ENCODE measurements at places on chromosomes 5 and 9.
A peak's percentile ranks its signal among the peaks of the same experiment; 100 is the strongest.

- DNase-seq = no peak
These were observed 56.9 kb upstream of the SIMC1 start for GRCh38 chr5:176181271-176181855.

- DNase-seq = no peak
These were observed 6.0 kb downstream of the LHX6 start for GRCh38 chr9:122222791-122223190.

GRCh38 chr5:178403956-178404600 lies 171.5 kb upstream of the PHYKPL start:
- no peak for DNase-seq

DNA sequence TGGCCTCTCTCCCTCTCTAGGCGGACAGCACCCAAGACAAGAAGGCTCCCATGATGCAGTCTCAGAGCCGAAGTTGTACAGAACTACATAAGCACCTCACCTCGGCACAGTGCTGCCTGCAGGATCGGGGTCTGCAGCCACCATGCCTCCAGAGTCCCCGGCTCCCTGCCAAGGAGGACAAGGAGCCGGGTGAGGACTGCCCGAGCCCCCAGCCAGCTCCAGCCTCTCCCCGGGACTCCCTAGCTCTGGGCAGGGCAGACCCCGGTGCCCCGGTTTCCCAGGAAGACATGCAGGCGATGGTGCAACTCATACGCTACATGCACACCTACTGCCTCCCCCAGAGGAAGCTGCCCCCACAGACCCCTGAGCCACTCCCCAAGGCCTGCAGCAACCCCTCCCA lies 102.5 kb downstream of the PPARGC1B start:
- no peak for DNase-seq

DNA sequence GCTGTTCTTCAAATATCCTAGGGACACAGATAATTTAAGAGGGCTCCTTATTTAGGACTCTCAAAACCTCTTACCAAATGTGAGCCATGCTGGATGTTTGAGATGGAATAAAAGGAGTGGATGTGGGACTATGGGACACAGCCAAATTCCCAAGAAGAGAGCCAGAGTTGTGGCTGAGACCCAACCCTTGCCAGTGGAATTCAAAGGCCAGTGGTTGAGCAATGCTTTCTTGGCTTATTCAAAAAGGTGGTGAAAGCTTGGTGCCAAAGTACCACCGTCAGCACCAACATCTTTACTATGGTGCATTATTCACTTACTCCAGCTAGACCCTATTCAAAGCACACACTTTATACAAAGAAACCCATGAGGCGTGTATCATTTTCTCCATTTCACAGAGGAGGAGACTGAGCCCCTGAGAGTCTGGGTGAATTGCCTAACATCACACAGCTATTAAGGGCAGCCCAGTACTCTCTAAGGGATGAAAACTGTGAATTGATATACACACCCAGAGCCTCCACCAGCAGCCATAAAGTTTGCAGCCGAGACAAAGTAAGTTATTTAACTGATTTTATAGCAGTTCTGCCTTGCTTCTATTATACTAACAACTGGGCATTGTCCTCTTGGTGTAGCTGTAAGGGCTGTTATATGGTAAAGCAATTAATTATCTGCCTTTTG lies 391.7 kb downstream of the ACTL7B start:
- DNase-seq = no peak

GRCh38 chr9:137461316-137461662 lies 2.2 kb upstream of the NSMF start:
- DNase-seq = no peak

DNA sequence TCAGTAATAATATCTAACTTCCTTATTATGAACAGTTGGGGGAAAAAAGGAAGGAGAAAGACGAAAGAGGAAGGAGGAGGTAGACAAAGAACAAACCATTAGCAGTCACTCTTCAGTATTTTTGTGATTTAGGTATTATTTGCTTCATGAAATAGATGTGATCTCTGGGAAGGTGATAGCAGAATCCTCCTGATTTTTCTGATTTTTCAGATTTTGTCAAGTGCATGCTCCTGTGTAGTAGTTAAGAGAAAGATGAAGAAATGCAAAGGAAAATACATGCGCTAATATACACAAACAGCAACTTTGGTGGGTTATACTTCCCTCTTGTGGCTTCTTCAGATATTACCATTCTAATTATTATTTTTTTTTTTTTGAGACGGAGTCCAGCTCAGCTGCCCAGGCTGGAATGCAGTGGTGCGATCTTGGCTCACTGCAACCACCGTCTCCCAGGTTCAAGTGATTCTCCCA lies 31.6 kb downstream of the LMNB1 start:
- peak; percentile 6 for DNase-seq

GRCh38 chr5:72647806-72648205 lies 140.6 kb upstream of the ZNF366 start:
- DNase-seq = no peak

DNA sequence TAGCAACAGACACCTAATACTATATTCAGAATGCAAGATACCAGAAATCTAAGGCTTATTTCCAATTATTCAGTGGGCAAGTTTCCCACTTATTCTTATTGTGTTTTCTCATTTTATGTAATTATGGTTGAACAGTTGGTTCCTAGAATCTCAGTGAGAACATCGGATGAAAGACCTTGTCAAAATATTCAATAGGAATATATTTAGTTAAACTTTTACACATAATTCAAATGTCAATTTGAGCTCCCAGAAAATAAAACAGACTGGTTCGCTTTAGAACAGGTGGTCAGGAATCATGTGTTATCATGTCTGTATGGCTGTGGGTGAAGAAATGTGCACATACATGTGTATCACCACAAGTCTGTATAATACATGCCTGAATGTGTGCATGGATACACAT lies 447.8 kb downstream of the MED10 start:
- no peak for DNase-seq

- DNase-seq = no peak
These were observed 144.0 kb downstream of the DTWD2 start for GRCh38 chr5:118844351-118844750.

DNA sequence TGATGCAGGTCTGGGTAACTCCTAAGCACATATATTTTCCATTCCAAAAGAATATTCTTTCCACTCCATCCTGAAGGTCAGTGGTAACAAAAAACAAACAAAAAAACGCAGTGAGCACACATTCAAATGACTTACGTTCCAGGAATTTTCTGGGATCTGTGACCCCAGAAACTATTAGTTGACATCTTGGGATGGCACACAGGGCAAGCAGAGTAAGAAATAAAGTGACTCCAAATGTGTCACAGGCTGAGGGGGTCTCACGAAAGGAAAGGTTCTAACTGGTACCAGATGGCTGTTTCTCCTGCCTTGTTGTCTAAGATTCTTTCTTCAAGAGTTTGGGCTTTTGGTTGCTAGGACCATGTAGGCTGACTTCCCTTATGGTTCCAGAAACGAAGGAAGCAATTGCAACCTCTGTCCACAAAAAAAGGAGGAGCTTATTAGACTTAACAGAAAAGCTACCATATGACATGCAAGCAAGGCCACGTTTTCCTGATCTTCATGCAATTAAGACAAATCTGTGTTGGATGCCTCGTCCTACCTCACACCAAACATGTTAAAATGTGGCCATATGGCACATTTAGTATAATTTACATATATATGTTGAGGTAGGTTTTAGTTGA lies 32.7 kb downstream of the PTGS1 start:
- DNase-seq = no peak

DNA sequence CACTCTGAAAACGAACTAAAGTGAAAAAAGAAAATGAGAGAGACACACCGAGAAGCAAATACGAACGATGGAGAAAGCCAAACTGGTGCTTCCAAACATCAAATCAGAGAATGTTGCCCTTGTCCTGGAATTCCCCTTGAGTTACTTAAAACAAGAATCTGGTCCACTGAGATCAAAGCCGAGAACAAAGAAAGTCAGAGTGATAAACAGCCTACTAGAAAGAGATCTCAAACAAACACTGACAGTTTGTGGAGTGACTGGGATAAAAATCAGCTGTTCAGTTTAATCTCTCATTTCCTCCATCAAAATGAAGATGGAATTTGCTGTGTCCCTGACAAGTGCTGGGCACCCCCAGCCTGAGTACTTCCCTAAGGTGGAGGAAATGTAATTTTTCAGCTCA lies 582.6 kb downstream of the NR2F1-AS1 start:
- no peak for DNase-seq

Measured in NCI-H1694 treated with DMSO at 0.1 percent for 48 hours (cell line).